Activated naive CD8-positive, alpha-beta T cell treated with anti-CD3 and anti-CD28 coated beads, Interleukin-2, amount 50 U/mL, for 24 hours (primary cell): ENCODE measurements at places on chromosomes 3 and 15.

DNA sequence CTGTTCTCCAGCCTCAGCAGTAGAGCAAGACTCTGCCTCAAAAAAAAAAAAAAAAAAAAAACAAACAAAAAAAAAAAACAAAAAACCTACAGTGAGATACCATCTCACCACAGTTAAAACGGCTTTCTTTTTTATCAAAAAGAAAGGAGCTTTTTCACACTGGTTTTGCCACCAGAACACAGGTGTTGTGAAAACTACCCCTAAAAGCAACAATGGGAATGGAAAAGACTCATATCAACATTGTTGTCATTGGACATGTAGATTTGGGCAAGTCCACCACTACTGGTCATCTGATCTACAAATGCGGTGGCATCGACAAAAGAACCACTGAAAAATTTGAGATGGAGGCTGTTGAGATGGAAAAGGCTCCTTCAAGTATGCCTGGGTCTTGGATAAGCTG, 24.8 kb upstream of the SLC25A38 start:
- H3K27me3 ChIP-seq = no peaks in the 10 kb centered on the region
- H3K4me3 ChIP-seq = no peak overlapping the region
- no peaks in the 10 kb centered on the region for H3K36me3 ChIP-seq
- H3K4me1 ChIP-seq = peaks cover 34% of the 10 kb centered on the region
- no peak for DNase-seq
- no peak overlapping the region for H3K27ac ChIP-seq

DNA sequence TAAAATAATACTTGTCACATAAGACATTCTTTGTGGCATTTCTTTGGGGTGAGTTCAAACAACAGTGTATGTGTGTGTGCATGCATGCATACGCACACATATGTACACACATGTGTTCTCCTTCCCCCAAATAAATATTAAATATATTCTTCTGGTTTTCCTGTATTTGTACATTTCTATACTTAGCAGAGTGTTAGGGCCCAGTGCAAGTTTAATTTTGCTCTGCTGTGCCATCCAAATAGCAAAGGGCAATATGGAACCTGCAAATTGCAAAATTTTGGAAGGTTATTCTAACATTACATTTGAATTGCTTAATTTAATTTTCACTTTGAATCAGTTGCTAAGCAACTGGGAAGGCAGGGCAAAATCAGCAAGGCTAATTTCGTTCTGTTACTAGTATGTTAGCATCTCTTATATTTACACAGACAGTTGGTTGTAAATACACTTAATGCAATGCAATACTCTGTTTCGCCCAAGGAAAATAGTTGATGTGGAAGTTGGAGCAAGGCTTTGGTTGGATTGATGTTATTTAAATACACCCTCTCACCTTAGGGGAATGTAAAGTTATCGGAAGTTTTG, 130.4 kb downstream of the ITPR1 start:
- no peak overlapping the region for H3K27ac ChIP-seq
- H3K27me3 ChIP-seq = no peaks in the 10 kb centered on the region
- peaks cover 15% of the 10 kb centered on the region for H3K36me3 ChIP-seq

DNA sequence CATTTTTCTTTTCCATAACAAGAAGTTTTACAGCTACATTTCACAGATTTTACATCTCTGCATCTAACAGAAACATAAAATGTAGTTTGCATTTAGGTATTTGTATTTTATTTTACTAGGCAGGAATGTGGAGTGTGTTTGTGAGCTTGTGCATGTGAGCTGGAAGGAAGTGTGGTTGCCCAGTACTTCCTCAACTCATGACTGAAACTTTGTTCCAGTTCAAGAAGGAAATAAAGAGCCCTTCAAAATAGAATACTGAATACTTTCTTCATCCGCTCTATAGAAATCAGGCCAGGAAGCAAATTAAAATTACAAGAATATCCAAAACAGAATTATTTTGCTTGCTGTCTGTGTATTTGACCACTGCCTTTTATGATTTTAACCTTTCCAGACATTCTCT, 81.3 kb downstream of the CHL1 start:
- no peak overlapping the region for H3K4me3 ChIP-seq
- H3K27ac ChIP-seq = no peak overlapping the region

DNA sequence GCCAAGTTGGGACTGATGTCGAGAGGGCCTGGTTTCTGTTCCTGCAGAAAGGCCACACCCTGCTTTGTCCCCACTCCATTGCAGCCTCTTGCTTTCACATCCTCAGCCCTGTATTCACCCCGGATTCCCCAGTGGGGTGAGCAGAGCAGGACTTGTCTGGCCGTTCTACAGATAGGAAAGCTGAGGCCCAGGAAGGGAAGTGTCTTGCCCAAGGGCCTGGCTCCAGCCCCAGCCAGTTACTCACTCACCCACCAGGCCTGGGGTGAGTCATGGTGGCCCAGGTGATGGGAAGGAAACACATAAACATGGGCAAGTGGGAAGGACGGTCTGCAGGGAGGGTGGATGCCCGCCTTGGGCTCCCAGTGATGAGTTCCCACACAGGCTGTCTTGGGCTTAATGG, 6.1 kb upstream of the DUSP7 start:
- DNase-seq = no peak
- no peaks in the 10 kb centered on the region for H3K36me3 ChIP-seq
- H3K4me1 ChIP-seq = peaks cover 8% of the 10 kb centered on the region
- H3K27ac ChIP-seq = no peak overlapping the region
- H3K27me3 ChIP-seq = no peaks in the 10 kb centered on the region

DNA sequence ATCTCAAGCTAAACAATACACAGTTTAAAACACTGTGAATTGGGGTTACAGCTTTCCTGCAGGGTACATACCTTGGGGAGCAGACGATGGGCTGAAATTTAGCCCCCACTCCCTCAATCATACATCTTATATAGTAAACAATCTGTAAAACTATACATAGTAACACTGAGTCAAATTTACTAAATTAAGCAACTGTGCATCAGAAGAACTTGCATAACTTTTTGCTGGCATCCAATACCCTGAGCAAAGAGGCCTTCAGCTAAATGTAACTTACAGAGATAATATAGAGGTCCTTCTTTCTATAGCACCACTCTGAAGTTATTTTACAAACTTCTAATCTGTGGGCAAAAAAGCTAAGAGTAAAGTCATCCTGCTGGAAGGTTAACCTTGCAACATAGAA, 603.6 kb upstream of the TGFBR2 start:
- DNase-seq = no peak
- H3K27ac ChIP-seq = no peak overlapping the region
- H3K4me3 ChIP-seq = no peak overlapping the region
- H3K4me1 ChIP-seq = peaks cover 4% of the 10 kb centered on the region

DNA sequence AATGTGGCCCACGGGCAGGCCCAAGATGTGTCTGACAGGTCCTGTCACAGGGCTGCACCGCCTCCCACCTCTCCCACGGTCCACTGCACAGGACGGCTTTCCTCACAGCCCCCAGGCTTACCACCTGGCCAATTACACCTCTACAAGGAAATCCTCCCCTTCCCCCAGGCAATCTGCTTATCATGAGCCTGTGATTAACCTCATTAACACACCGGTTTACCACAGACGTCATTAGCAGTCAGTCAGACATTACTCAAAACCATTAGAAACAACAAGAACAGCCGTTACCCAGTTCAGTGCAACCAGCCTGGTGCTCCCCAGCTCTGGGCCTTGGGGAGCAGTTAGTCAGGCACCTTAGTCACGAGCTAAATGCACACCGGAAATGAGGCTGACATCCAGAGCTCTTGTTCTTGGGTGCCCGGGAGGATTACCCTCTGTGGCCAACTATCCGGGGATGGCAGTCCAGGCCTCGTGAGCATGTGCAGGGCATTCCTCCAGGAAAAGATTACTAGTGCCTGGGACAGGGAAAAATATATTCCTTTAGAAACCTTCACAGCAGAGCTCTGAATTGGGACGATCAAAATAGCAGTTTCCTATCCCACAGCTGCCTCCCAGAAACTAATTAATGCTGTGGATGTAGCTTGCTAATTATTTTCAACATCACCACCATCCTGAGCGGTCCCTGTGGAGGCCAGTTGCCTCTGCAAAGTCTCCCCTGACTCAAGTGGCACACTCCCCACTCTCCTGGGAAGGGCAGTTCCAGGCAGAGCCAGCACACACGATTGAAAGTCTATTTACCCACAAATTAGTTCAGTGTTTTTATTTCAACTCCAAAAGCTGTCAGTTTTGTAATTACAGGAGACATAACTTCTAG, 117.4 kb upstream of the ZBED2 start:
- no peak for DNase-seq
- no peak overlapping the region for H3K4me3 ChIP-seq
- H3K36me3 ChIP-seq = peaks cover 11% of the 10 kb centered on the region
- peaks cover 12% of the 10 kb centered on the region for H3K4me1 ChIP-seq

- H3K4me1 ChIP-seq = peaks cover 14% of the 10 kb centered on the region
- DNase-seq = peak; percentile 18
- H3K27me3 ChIP-seq = peaks cover 63% of the 10 kb centered on the region
- H3K4me3 ChIP-seq = peak overlapping the region; percentile 43
- H3K36me3 ChIP-seq = no peaks in the 10 kb centered on the region
Observed at GRCh38 chr15:76181705-76182107, 121.9 kb downstream of the TMEM266 start.

GRCh38 chr15:31383139-31383538, 56.5 kb downstream of the KLF13 start:
- DNase-seq = no peak
- no peak overlapping the region for H3K27ac ChIP-seq
- H3K4me3 ChIP-seq = no peak overlapping the region
- no peaks in the 10 kb centered on the region for H3K27me3 ChIP-seq
- peaks cover 47% of the 10 kb centered on the region for H3K4me1 ChIP-seq
- H3K36me3 ChIP-seq = peaks cover 22% of the 10 kb centered on the region

DNA sequence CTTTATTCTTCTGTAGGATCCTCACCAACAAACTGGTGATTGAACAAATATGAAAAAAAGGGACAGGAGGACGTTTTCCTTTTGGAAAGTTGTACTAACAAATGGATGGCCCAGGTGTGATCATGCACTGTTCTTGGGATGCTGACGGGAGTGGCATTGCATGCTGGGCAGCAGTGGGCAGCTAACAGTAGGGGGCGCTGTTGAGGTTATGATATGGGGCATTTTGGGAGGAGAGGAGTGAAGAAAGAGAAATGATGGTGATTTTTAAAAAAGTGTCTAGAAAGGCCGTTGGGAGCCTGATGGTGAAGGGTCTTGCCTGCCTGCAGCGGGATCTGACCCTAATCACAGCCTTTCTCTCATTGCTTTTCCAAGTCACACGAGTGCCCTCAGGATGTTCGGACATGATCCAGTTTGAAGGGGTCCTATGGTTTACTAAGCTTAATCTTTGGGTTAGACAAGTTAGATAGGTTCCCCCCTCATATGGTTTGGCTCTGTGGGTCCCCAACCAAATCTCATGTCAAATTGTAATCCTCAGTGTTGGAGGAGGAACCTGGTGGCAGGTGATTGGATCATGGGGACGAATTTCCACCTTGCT, 46.2 kb upstream of the PRTG start:
- H3K27me3 ChIP-seq = peaks cover 4% of the 10 kb centered on the region
- peak; percentile 67 for DNase-seq
- H3K4me1 ChIP-seq = no peaks in the 10 kb centered on the region
- H3K36me3 ChIP-seq = no peaks in the 10 kb centered on the region
- no peak overlapping the region for H3K27ac ChIP-seq
- no peak overlapping the region for H3K4me3 ChIP-seq

DNA sequence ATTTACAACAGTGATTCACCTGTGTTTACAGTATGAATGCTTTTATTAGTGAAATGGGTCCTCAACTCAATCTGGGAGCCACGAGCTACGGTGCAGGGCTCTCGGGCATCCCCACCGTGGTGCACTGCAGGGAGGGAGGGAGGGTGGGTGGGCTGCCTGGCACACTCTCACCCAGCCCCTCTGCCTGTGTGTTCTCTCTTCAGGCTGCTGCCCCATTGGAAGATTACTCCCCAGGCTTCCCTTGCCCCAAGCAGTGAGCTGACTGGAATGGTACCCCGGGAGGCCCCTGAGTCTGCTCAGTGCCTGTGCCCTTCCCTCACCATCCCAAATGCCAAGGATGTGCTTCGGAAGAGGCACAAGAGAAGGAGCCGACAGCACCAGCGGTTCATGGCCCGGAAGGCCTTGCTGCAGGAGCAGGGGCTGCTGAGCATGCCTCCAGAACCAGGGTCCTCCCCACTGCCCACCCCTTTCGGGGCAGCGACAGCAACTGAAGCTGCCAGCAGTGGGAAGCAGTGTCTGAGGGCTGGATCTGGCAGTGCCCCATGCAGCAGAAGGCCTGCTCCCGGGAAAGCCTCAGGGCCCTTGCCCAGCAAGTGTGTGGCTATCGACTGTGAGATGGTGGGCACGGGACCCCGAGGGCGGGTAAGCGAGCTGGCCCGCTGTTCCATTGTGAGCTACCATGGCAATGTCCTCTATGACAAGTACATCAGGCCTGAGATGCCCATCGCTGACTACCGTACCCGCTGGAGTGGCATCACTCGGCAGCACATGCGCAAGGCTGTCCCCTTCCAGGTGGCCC, 5.0 kb downstream of the AEN start:
- H3K4me3 ChIP-seq = peak overlapping the region; percentile 54
- H3K36me3 ChIP-seq = peaks cover 80% of the 10 kb centered on the region
- H3K27me3 ChIP-seq = no peaks in the 10 kb centered on the region
- no peak for DNase-seq
- peaks cover 87% of the 10 kb centered on the region for H3K4me1 ChIP-seq

GRCh38 chr3:150928234-150928633, 23.0 kb upstream of the MINDY4B start:
- no peak overlapping the region for H3K4me3 ChIP-seq
- H3K27me3 ChIP-seq = peaks cover 17% of the 10 kb centered on the region
- H3K4me1 ChIP-seq = peaks cover 2% of the 10 kb centered on the region
- H3K27ac ChIP-seq = no peak overlapping the region
- DNase-seq = no peak

DNA sequence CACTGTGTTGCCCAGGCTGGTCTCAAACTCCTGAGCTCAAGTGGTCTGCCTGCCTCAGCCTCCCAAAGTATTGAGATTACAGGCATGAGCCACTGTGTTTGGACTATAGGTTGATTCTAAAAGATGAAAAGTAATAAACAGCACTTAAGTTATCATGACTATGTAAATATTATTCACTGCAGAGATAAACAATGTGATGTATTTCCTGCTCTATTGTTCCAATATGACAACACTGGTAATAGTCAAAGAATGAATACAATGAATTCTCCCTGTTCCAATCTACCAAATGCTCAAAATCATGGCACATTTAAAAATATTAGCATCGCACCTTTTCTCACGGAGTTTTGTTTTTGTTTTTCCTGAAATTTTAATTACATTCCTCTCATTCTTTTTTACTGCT, 36.8 kb upstream of the TBL1XR1 start:
- H3K27me3 ChIP-seq = no peaks in the 10 kb centered on the region
- H3K4me3 ChIP-seq = no peak overlapping the region
- H3K27ac ChIP-seq = no peak overlapping the region
- no peak for DNase-seq
- H3K36me3 ChIP-seq = peaks cover 2% of the 10 kb centered on the region

DNA sequence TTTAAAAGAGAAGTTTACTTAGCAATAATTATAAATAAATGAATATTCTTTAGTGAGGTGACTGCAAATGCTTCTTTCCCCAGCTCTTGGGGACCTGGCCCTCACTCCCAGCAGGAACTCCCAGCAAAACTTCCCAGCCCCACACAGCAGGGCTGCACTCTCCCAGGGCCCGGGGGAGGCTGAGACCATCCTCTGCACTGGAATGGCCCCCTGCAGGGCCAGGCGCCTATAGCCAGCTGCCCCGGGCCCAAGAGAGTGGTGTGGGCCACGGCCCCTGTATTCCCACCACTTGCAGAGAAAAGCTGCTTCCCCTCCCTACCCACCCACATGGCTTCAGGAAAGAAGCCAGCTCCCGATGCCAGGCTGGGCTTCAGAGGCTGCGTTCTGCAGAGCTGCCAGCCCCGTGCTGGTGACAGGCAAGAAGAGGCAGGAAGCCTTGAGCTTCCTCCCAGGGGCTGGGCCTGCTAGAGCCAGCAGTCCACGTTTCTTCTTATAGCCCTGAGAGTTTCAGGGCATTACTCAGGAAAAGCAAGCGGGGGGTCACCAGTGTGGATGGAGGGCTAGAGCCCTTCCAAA, 20.0 kb downstream of the IDH2 start:
- H3K27ac ChIP-seq = no peak overlapping the region
- H3K36me3 ChIP-seq = peaks cover 9% of the 10 kb centered on the region
- H3K27me3 ChIP-seq = no peaks in the 10 kb centered on the region
- DNase-seq = no peak
- H3K4me3 ChIP-seq = no peak overlapping the region
- H3K4me1 ChIP-seq = peaks cover 6% of the 10 kb centered on the region
